ENCODE measurements at places on chromosomes 13 and 19.

GRCh38 chr13:61470786-61471185 lies 55.1 kb upstream of the PCDH20 start:
- DNase-seq, result no peak

GRCh38 chr19:8135946-8136618 lies 13.3 kb downstream of the FBN3 start:
- no peak for DNase-seq

- no peak for DNase-seq
Observed at GRCh38 chr19:678791-679388, 2.7 kb downstream of the FSTL3 start.

- DNase-seq, result no peak
Observed at GRCh38 chr13:49567491-49567890, 17.9 kb downstream of the RCBTB1 start.

- DNase-seq, result no peak
Observed at GRCh38 chr19:51071095-51071405, 6.2 kb upstream of the KLK13 start.

DNA sequence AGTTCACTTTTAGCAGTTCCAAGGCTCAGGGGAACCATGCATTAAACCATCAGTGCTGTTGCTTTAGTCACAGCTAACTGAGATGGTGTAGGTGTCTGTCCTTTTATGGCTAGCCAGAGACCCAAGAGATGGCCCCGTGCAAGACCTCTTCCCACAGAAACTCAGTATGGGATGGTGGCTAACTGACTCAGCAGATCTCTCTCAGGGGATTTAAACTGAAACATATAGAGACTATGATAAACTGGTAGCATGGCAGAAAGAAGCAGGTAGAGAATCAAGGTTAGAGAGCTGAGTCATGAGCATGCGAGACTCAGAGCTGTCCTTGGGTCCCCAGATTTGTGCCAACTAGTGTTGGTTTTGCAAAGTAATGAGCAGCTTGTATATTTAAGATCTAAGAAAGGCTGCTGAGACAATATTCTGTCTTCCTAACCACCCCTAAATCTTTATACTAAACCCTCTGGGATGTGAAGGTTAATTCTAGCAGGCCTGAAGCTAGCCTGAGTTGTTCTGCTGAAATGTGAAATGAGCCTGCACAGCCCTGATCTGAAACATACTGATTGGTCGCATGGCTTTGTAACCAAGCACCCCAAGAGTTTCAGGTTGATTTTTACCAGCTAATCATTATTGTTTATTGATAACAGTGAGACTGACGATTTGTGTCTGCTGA lies 6.5 kb upstream of the SCEL start:
- no peak for DNase-seq

DNA sequence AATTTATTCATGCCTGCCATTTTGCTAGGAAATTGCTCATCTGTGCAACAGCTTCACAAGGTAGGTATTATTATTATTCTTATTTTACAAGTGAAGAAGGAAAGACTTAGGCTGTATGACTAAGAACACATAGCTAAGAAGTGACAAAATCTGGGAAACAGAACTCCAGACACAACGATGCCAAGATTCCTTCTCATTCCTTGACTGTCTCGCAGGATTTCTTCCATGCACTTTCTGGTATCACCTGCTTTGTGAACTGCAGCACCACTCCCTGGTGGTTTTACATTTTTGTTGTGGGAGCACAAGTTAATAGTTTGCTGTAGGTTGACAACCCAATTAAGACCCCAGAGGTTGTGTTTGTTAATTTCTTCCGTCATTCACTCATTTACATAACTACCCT lies 188.5 kb downstream of the LACC1 start:
- DNase-seq, result no peak

DNA sequence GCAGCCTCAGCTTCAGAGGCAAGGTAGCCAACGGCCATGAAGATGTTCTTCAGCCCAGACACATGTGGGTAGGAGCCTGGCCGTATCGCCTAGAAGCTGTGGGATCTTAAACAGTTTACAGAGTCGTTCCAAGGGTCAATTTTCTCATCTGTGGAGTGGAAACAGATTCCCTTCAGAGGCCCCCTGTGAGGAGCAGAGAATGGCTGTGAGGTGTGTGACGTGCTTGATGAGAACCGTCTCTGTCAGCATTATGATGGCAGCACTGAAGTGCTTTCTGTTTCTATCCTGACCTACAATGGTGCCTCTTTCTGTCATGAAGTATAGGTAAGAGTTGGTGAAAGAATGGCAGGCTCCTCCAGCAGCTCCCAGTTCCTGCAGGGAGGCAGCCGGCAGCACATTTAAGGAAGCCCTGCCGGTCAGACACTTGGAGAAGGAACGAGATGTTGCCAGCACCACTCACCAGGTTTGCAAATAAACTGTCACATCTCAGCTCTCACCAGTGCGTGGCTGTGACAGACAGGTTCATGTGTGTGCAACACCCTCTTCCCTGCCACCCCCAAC lies 277.3 kb downstream of the FOXO1 start:
- peak; percentile 24 for DNase-seq

DNA sequence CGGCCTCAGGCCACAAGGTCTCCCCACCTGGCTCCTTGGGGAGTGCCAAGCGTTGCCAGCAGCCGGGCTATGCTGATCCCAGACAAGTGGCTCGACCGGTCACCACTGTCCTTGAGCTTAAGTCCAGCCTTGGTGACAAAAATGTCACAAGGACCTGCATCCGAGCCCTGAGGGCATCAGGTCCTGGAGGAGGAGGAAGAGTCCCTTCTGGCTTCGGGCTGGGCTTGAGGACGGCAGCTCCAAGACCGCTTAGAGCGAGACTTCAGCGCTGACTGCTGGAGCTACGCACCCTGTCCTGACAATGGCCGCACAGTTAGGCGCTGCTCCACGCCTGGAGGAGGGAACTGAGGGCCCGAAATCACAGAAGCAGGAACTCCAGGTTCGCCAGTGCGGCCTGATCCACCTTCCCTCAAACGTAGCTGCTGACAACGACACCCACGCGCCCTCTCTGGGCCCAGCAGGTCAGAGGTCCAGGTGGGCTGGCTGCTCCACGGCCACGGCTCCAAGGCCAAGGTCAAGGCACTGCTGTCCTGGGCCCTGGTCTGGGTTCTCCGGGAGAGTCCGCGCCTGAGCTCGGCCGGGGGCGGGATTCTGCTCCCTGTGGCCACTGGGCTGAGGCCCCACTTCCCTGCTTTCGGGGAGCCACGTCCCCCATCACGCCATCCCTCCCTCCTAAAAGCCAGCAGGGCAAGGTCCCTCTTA lies 7.0 kb downstream of the SBNO2 start:
- no peak for DNase-seq

- DNase-seq, result no peak
Observed at GRCh38 chr19:535017-535835, 3.7 kb downstream of the CDC34 start.

DNA sequence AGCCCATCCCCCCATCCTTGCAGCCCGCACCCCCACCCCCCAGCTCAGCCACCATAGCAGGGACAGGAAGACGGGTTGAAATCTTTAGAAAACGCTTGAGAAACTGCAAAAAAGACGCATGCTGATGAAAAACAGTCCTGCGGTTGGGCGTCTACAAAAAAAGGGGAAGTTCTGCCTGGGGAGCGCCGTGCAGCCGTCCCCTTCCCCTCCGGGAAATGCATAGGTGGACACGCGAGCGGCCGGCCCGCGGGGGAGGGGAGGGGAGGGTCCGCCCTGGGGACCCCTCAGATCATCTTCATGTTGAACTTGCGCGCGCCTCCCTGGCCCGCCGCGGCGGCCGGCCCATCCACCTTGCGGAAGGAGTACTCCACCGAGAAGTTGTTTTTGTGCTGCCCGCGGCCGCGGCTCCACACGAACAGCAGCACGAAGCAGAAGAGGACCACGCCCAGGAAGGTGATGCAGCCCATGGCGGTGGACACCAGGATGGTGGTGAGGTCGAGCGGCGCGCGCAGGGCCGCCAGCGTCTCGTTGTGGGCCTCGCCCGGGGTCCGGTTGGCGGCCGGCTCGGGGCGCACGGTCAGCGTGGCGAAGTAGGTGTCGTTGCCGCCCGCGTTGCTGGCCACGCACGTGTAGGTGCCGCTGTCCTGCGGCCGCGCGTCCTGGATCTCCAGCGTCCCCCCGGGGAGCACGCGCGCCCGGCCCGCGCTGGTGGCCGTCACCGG lies 7.9 kb upstream of the PEAK3 start:
- DNase-seq, result no peak

GRCh38 chr13:99320693-99321481 lies 13.7 kb upstream of the GPR183 start:
- DNase-seq, result no peak

DNA sequence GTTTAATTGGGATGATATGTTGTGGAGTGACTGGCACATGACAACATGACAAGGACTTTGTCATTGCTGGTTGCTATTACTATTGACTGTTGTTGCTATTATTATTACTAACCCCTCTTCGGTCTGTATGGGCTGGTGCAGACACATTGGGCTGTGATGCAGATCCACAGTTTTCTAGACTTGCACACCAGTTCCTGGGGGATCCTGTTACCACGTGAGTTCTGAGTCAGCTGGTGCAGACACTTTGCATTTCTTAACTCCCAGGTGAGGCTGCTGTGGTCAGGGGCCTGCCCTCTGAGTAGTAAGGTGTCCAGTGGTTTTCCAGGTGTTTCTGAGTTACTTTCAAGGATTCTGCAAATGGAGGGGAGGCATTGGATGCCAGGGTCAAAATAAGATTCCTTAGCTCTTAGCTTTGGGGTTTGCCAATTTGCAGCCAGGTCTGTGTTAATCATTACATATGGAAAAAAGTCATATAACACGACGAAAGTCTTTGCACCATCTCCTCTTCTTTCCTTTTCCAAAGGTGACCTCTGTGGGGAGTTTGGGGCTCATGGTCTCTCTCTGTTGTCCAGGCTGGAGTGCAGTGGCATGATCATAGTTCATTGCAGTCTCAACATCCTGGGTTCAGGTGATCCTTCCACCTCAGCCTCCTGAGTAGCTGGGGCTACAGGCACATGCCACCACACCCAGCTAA lies 19.3 kb downstream of the BICRA start:
- DNase-seq, result no peak

- DNase-seq, result peak; percentile 63
Observed at GRCh38 chr19:38263689-38264485, 486 bp upstream of the SPINT2 start.

DNA sequence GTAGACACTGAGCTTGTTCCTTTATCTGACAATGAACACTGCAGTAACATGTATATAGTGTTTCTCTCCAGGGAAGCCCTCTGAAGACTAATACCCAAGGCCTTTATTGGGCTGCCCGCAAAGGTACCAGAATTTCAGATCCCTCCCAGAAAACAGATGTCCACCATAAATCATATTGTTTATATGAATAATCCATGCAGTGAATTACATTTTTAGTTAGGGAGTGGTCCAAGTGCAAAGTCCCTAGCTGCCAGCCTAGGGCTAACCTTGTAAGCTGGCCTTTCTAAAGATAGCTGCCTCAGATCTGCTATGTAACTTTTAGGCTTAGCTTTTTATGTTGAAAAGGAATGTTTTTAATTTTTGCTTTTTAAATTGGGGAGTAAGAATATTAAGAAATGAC lies 44.7 kb downstream of the TDRD3 start:
- DNase-seq, result no peak
